Activated CD4-positive, alpha-beta T cell treated with anti-CD3 and anti-CD28 coated beads, Interleukin-2, amount 10 ng/mL, durations not matched to agents 7 days and 5 days (primary cell): ENCODE measurements at places on chromosomes 7 and 10. TPM values are rescaled to one million over a fixed set of nuclear protein-coding genes. Genes with fewer than 3 reads are reported as not detected.

- DNase-seq: no peak
These were observed 50.0 kb downstream of the PRPF18 start for GRCh38 chr10:13636776-13637175.

DNA sequence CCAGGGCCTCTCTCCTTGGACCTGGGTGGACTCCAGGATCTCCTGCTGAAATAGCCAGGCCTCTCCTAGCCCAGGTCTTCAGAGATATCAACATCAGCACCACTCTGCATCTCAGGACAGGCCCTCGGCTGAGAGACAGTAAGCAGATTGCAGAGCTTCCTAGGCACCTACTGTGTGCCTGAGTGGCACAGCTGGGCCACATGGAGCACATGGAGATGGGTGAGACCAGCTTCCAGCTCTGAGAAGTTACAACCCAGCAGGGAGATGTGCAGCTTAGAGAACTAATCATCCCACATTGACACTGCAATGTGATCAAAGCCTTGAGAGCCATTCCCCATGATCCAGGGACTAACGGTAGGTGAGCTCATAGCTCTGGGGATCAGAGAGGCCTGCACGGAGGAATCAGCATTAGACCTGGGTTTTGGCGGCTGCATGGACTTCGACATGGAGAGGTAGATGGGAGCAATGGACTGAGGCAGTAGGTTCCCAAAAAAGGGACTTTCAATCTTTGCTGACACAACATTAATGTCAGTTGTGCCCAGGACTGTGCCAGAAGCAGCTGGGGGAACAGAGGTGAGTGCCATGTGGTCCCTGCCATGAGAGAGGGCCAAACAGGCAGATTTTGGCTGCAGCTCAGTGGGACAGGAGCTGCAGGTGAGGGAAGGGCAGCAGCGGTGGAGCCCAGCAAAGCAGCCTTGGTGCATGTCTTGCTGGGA is 76.0 kb upstream of the LEP start:
- no peak for DNase-seq

The GPR26 gene
- not detected for total RNA-seq

DNA sequence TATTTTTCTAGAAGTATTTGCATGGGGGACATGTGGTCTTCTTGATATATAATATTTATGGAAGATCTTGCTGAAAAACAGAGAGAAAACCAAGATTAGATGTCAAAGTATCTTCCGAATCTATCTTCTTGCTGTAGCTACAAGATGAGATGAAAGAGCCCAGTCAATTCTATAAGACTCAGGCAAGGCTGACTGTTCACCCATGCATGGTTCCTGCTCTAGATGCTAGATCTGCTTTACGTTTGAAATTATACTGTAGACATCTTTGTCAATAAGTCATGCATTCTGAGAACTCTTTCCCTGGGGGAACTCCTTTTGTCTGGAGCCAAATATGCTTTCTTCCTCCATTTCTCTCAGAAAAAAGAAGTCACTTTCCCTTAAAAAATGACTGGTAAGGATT is 1292.0 kb downstream of the XPNPEP1 start:
- DNase-seq: no peak

GRCh38 chr10:88735661-88736060 is 24.2 kb upstream of the LIPN start:
- no peak for DNase-seq

The OSBPL3 gene
- total RNA-seq: 77.5 TPM

GRCh38 chr7:51180092-51180491 is 136.5 kb downstream of the COBL start:
- no peak for DNase-seq

GRCh38 chr7:38368191-38368605 is 94.8 kb upstream of the TARP start:
- peak; percentile 84 for DNase-seq

The SNX13 gene
- 25.3 TPM for total RNA-seq
